Large intestine (tissue), 12 donors: ENCODE measurements at places on chromosomes 7 and 10. TPM values are rescaled to one million over a fixed set of nuclear protein-coding genes. Genes with fewer than 3 reads are reported as not detected.

The C10orf95 gene
- 4.2 TPM for polyA plus RNA-seq

The GCK gene
- 2.3 TPM for polyA plus RNA-seq

The TRPV5 gene
- 0.73 TPM for polyA plus RNA-seq

The DGKI gene
- 1.4 TPM for polyA plus RNA-seq

The CACNB2 gene
- polyA plus RNA-seq = 8.2 TPM

The CFAP70 gene
- polyA plus RNA-seq = 5.3 TPM

The POU6F2 gene
- polyA plus RNA-seq = 0.19 TPM

DNA sequence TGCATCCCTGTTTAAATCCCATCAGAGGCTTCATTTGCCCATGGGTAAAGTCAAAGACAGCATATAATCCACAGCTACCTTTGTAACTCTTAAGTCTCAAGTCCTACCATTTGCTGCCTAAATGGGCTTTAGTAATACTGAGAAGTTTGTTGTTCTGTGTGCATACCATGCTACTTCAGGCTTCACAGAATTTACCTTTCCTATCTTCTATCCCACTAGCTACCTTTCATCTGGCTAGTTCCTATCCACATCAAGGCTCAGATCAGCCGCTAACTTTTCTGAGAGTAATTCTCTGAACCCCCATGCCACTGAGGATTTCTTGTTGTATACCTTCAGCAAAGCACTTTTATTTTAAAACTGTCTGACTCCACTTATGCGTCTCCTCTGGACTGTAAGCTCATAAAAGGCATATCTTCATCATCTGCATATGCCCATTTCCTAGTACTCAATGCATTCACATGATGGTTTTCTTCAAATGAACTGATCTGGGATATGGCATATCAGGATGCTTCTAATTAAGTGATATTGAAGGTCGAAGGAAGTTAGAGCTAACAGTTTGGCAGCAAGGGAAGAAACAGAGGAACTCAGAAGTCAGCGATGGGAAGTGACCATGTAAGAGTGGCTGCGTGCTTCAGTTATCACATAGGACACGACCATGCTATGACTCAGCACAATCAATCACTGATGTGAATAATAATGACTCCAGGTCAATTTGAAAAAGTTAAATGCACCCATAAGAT, 283.9 kb upstream of the DKK1 start:
- no peak for DNase-seq

- DNase-seq = no peak
Measured at GRCh38 chr10:133511907-133512528, 15.1 kb upstream of the CYP2E1 start.

DNA sequence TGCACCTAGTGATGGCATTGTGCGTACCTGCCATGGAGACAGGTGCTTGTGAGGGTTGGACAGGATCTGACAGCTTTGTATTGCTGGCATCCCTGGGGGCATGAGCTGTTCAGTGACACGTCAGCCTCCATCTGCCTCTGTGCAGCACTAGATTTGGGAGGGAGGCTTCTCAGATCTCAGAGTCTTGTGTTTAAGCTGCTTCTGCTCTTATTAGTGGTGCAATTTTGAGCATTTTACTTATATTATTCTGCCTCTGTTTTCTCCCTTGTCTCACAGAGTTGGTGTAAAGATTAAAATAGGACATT, 5.1 kb downstream of the ARHGAP22 start:
- no peak for DNase-seq

- no peak for DNase-seq
Measured at GRCh38 chr10:44316922-44317215, 68.0 kb downstream of the CXCL12 start.

DNA sequence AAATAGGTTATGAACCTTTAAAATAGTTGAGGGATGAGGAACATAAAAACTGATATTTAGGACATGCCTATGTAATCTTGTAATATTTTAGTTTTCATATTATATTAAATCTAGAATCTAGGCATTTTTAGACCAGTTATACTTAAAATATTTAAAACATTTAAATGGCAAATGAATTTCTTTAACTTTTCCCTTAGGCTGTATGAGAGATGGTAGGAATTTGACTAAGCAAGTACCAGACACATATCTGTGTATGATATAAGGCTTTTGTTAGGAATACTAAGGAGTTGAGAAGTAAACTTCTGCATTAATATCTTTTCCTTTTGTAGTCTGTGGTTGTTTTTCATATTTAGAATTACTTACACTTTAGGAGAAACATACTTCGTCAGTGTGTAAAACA, 25.1 kb downstream of the SEPTIN7 start:
- no peak for DNase-seq

DNA sequence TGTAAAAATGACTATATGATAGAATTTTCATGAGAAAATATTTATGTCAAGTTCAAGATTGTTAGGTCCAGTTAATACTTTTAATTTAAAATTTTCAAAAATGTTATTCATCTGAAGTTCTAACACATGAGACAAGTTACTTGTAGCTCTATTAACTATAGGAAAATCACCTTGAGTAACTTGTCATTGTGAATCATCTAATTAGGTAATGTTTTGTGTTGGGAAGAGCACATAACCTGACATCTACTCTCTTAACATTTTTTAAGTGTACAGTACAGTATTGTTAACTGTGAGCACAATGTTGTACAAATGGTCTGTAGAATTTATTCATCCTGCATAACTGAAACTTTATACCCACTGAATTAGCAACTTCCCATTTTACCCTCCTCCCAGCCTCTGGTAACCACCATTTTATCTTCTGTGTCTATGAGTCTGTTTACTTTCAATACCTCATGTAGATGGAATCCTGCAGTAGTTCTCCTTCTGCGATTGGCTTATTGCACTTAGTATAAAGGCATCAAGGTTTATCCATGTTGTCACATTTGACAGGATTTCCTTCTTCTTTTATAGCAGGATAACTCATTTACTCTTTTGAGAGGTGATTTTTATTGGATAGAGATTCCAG, 54.6 kb downstream of the ARL4A start:
- DNase-seq = no peak

- no peak for DNase-seq
Measured at GRCh38 chr10:14557567-14557966, 217.1 kb downstream of the FAM107B start.

GRCh38 chr7:935164-935873, 19.2 kb downstream of the ADAP1 start:
- no peak for DNase-seq

DNA sequence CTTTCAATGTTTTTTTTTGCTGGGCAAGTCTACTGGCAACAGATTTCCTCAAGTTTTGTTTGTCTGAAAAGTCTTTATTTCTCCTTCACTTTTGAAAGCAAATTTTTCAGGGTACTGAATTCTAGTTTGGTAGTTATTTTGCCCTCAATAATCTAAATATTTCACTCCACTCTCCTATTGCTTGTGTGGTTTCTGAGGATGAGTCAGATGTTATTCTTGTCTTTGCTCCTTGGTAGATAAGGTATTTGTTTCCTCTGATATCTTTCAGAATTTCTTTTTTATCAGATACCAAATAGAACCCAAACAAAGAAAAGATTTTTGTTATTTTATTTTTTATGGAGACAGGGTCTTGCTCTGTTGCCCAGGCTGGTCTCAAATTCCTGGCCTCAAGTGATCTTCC, 99.2 kb upstream of the MALRD1 start:
- DNase-seq = no peak

GRCh38 chr7:103996639-103997038, 7.2 kb upstream of the RELN start:
- DNase-seq = no peak
